ENCODE measurements at places on chromosomes 6 and 20.

DNA sequence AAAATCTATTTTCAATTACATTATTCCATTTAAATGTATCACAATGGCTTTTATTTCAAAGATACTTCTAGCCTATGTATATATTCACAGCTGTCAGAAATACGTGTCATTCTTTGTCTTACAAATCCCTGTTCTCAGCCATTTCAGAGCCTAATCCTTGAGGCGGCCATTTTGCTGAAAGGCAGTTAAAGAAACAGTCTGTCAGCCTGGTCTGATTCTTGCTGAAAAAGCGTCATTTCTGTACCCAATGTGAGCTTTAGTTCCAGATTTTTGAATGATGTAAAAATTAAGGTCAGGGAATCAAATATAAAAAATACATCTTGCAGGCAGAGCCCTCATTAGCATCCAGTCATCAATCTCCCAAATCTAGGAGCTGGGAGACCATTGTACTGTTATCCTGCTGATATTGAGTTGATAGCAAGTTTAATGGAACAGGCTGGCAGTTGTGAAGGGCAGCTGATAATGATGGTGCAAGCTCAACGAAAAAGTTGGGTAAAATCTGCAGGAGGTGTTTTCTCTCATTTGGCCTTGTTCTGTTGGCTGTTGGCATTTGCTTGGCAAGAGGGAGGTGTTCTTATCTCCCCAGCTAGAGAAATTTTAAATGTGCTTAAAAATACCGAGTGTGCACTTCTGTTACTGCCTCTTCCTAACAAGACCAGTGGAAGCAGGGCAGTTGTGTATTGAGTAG, 314.8 kb downstream of the SOX4 start:
- no peak for DNase-seq

- DNase-seq: no peak
These were observed 113.3 kb upstream of the SLC2A12 start for GRCh38 chr6:134165561-134166201.

- no peak for DNase-seq
These were observed 87.5 kb upstream of the HDAC2 start for GRCh38 chr6:114058435-114058834.

- no peak for DNase-seq
These were observed 48.8 kb upstream of the ZNF217 start for GRCh38 chr20:53642196-53643030.

- DNase-seq: no peak
These were observed 19.7 kb upstream of the MROH8 start for GRCh38 chr20:37198932-37199660.

- DNase-seq: no peak
These were observed 13.2 kb upstream of the CST4 start for GRCh38 chr20:23702021-23702420.

- no peak for DNase-seq
These were observed 116.5 kb downstream of the MAP3K4 start for GRCh38 chr6:161107779-161108730.

- DNase-seq: no peak
These were observed 855.6 kb downstream of the TBC1D32 start for GRCh38 chr6:120478650-120479049.

GRCh38 chr20:54227751-54228150, 19.9 kb downstream of the PFDN4 start:
- DNase-seq: no peak

DNA sequence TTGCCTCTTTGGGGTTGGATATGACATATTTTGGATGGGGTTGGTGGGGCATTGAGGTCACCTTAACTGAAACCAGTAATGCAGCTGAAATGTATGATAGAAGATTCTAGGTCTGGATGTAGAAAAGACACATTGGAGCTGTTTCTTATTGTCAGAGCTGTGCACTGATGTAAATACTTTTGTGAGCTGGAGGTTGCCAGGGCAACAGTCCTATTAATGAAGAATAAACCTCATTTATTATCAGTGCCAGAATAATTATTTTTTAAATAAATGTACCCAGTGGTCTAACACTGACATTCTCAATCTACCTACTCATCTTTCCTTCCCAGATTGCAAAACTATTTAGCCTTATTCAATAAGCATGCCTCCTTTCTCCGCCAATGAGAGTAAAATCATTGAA, 57.0 kb downstream of the CAP2 start:
- no peak for DNase-seq

- no peak for DNase-seq
These were observed 84.3 kb upstream of the FOXO3 start for GRCh38 chr6:108476376-108476775.
